ENCODE measurements at places on chromosomes 7 and 10.

GRCh38 chr7:29620556-29620930 is 56.9 kb downstream of the PRR15 start:
- no peak for DNase-seq

GRCh38 chr7:1659696-1660095 is 10.4 kb upstream of the ELFN1 start:
- DNase-seq, result no peak

- DNase-seq, result no peak
These were observed 173.6 kb upstream of the NPS start for GRCh38 chr10:127375461-127375860.

DNA sequence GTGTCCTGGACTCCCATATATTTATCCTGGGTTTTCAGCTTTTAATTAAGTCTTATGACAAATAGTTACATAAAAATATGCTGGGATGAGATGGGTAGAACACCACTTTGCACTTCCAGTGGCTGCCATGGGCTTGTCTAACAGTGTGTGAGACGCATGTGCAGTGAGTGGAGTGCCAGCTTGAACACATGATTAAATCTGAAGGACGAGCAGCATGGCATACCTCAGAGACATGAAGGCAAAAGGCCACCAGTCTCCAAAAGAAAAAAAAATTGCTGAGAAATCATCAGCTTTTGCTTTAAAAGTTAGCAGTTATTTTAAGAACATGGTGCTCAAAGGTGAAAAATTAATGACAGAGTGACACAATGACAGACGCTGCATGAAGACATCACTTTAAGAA is 139.0 kb upstream of the ADCY1 start:
- DNase-seq, result no peak

- peak; percentile 74 for DNase-seq
These were observed 63.7 kb upstream of the STEAP1B start for GRCh38 chr7:22563621-22564241.

DNA sequence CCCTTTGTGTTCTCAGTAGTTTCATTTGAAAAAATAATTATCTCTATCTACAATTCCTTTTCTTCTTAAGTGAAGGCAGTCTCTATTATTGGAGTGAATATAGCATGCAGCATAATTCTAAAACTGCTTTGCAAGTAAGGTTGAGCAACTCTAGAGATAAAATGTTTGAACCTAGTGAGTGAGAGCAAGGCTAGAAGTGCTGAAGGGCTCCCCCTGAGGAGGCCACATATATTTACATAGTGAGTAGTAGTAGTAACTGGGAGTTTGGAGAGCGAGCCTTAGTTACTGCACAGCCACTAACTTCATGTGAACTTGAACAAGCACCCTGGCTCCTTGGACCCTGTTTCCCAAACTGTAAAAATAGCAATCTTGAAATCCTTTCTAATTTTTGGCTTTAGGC is 141.5 kb upstream of the DKK1 start:
- DNase-seq, result no peak

DNA sequence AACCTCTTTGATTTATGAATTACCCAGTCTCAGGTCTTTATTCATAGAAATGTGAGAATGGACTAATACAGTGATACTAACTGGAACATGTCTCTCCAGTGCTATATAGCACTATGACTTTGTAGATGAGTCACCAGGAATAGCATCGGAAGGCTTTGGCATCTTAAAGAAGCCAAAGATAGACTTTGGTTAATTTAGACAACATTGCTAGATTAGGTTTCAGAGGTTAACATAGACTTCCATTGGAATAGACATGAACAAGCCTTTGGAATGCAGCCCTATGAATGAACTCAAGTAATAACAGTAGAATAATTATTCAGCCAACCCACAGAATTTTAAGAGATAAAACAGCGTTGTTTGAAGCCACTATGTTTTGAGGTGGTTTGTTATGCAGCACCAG is 169.2 kb downstream of the HGF start:
- no peak for DNase-seq

GRCh38 chr10:29227201-29227600 is 61.7 kb upstream of the LYZL1 start:
- no peak for DNase-seq

- no peak for DNase-seq
These were observed 286.3 kb upstream of the ZMIZ1 start for GRCh38 chr10:78782441-78782840.

- peak; percentile 67 for DNase-seq
These were observed 1.4 kb downstream of the TMEM243 start for GRCh38 chr7:87217983-87218653.

GRCh38 chr7:98630149-98630548 is 13.1 kb downstream of the NPTX2 start:
- no peak for DNase-seq

DNA sequence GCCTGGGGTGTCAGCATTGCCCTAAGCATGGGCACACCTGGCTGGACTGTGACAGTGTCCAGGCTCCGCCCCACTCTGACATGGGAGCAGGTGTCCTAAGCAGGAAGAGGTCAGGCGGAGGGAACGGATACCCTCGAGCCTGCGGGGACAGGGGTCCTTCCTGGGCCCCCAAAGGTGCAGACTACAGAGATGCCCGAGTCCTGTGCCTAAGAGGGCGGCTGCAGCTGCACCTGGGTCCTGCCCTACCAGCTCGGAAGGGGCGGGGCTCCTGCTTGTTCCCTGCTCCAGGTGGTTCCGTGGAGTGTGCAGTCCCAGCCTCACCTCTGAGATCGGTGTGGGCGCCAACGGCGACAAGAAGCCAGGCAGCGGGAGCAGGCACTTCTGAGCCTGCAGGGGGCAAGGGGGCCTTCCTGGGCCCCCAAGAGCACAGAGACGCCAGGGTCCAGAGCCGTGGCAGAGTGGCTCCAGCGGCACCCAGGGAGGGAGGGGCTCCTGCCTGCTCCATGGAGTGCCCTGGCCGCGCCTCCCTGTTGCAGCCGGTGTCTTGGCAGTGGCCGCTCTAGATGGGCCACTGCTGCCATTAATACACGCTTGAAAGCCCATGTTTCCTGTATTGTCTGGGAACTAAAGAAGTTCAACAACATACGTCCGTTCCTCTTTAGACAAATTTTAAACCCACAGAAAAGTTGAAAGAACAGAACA is 64.5 kb upstream of the CACNA2D1 start:
- no peak for DNase-seq

- DNase-seq, result peak; percentile 78
These were observed 65.8 kb upstream of the PRSS58 start for GRCh38 chr7:142323706-142324105.

- no peak for DNase-seq
These were observed 38.1 kb upstream of the ARL4A start for GRCh38 chr7:12649348-12649747.

GRCh38 chr10:132059760-132060508 is 5.8 kb upstream of the JAKMIP3 start:
- DNase-seq, result no peak

GRCh38 chr10:16724509-16724908 is 92.7 kb downstream of the RSU1 start:
- no peak for DNase-seq

GRCh38 chr7:28744951-28745350 is 213.2 kb downstream of the TRIL start:
- DNase-seq, result no peak

DNA sequence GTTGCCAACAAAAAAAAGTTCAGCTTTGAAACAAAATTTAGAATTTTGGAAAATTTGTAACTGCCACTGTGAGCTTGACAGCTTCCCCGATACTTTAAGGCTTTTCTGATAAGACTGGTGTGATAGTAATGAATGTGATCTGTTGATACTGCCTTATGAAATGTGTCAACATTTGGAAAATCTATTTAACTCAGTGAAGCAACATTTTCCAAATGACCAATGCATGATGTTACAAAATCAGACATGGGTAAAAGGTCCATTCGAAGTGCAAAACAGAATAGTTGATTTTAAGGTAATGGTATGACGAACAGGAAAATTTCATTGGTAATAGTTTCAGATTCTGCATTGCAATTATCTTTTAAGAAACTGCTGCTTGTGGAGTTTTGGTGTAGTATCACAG is 175.4 kb downstream of the SEM1 start:
- no peak for DNase-seq

DNA sequence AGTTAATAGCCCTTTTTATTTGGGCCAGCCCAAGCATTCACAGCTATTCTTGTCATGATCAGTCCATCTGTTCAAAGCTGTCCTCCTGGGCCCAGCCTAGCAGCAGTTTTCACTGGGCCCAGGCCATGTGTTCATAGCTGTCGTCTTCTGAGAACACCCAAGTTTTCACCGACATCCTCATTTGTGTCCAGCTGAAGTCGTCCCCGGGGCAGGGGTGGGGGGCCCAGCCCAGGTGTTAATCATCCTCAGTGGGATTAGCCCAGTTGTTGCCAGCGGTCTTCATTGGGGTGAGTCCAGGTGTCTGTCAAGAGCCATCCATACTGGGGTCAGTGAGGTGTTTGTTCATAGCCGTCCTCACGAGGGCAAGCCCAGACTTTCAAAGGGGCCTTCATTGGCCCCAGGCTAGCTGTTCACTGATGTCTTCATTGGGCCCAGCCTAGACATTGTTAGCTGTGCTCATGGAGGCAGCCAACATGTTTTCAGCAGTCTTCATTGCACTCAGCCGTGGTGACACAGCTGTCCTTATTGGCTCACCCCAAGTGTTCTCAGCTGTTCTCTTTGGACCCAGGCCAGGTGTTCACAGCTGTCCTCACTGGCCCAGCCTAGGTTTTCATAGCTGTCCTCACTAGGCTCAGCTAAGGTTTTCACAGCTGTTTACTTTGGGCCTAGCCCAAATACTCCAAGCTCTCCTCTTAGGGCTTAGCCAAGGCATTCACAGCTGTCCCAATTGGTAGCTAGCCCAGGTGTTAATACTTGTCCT is 10.0 kb downstream of the FRG2B start:
- DNase-seq, result no peak

GRCh38 chr10:106271237-106271636 is 893.3 kb downstream of the SORCS1 start:
- no peak for DNase-seq

DNA sequence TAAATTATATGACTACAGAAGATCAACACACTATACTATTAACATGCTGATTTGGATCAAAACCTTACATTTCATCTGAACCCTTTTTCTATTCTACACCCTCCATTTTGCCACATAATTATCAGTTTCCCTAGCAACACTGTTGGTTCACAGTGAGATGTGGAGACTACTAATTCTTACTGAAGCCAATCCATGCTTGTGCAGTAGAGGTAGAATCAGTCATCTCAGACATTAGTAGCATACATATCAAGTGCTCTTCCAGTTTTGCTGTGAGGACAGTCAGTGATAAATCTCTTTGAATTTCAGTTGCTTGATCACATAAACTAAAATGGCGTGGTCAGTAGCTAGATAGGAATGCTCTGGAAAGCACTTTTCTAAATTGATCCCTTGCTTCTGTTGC is 70.3 kb downstream of the PON1 start:
- no peak for DNase-seq

DNA sequence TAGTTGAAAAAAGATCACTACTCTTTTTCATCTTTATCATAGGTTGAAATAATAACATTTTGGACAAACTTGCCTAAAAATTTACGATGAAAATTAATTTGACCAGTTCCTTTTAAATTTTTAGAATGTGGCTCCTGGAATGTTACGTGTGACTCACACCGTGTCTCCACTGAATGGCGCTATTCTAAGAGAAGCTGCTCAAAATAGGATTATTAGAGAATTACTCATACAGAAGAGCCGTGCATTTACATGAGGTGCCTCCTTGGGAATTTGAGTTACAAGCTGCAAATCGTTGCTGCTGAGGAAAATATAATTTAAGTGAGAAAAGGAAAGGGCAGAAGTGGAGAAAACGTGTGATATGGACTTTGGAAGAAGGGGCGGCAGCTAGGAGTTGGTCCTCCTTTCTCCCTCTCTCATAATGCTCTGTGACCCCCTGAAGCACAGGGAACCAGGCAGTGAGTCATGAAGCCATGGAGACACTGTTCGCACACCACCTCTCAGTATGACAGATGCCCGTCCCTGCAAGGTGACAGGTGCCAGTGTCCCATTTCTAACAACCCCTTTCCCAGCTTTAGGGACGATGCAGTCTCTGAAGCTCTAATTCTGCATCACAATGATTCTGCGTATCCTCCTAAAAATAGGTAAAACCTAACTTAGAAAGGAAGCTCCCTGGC is 323.2 kb upstream of the COBL start:
- no peak for DNase-seq

GRCh38 chr7:159019111-159019510 is 125.6 kb downstream of the VIPR2 start:
- no peak for DNase-seq

DNA sequence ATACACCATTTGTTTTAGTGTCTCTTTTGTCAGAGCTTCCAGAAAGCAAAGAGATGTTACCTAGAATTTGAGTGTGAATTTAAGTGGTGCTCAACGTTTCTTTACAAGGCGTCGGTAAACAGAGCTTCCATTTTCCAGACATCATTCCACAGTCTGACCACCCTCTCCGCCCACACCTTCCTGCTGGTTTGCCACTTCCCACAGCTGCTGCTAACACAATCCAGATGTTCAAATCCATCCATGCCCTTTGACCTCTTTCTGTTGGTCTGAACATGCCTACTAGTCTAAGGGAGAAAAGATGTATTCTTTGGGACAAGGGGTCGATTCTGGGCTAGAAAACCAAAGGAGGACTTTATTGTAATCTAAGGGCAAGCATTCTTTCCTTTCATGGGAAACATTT is 86.1 kb downstream of the FAM107B start:
- no peak for DNase-seq

DNA sequence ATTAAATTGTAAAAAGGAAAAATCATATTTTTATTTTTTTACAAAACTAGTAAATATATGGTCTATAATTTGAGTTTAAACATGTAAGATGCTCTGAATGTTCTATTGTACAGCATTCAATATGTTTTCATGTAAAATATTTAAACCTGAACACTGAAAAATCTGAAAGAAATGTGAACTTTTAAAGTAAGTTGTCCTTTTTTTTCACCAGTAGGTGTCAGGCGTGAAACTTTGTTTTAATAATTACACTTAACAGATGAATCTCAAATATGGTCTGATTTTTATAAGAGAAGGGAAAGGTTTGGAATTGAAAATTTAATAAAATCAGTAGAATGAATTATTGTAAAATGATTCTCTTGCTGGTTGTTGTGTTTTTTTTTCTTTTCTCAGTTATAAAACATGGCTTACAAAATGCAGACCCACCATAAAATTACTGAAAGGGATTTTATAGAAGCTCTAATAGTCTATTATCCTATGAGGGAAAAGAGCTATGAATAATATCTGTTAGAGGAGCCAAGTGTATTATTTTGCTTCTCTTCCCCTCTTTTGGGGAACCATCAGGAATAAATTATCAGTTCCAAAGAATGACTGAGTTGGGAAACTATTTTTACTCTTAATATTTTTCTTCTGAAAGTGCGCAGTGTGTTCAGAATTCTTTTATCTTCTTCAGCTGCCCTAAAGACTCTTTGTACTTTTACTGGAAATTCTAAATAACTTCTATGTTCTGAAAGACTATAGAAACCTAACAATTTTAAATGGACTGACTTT is 217.7 kb upstream of the FZD1 start:
- DNase-seq, result no peak

DNA sequence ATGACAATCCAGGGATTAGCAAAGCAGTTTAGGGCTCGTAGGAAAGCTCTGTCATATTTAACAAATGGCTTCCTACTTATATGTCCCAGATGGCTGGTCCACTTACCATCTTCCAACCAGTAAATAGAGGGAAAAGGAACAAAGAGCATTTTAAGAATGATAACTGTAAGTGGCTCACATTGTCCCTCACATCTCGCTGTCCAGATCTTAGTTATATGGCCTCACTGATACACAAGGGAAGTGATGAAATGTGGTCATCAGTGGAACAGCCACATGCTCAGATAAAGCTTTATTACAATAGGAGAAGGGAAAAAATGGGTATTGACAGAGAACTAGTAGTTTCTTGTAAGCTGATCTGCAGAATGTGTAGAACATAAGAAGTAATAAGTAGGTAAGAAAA is 35.8 kb downstream of the IQUB start:
- DNase-seq, result no peak
